ENCODE measurements at places on chromosomes 16 and 17. TPM values are rescaled to one million over a fixed set of nuclear protein-coding genes. Genes with fewer than 3 reads are reported as not detected.

HOXB5 gene
- total RNA-seq: not detected

MGAT5B gene
- 0.55 TPM for total RNA-seq

MED9 gene
- total RNA-seq: 16.5 TPM

DNA sequence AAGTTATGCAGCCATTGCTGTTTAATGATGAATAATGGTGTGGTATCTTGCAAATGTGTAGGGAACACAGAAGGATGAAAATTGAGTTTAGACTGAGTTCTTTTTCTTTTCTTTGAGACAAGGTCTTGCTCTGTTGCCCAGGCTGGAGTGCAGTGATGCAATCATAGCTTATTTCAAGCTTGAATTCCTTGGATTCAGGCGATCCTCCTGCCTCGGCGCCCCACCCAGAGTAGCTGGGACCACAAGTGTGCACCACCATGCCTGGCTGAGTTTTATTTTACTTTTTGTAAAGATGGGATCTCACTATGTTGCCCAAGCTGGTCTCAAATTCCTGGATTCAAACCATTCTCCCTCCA, 74.6 kb upstream of the TBC1D3K start:
- peaks cover 36% of the 10 kb centered on the region for H3K27me3 ChIP-seq
- no peak overlapping the region for H3K27ac ChIP-seq
- peaks cover 2% of the 10 kb centered on the region for H3K36me3 ChIP-seq
- H3K4me1 ChIP-seq: peaks cover 7% of the 10 kb centered on the region

- H3K27me3 ChIP-seq: no peaks in the 10 kb centered on the region
- H3K27ac ChIP-seq: no peak overlapping the region
- H3K4me3 ChIP-seq: no peak overlapping the region
- H3K4me1 ChIP-seq: no peaks in the 10 kb centered on the region
- no peaks in the 10 kb centered on the region for H3K36me3 ChIP-seq
Observed at GRCh38 chr17:71748872-71749271, 371.9 kb upstream of the SOX9 start.

DNA sequence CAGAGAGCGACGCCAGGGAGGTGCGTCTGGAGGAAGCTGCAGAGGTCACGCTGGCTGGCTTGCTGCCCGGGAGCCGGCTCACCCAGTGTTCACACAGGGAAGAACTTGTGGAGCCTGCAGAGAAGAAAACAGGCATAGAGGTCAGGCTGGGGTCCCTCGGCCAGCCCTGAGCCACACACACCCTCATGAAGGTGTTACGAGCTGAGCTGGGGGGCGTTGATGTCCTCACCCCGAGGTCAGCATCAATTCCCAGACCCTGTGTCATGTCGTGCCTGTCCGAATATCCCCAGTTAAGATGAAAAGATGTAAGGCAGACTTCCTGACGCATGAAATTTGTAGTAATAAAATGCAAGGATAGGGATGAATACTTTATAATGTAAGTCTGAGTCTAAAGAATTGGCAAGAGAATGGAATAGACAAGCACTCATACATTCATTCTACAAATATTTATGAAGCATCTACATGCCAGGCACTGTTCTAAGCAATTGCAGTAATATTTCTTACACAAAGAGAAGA, 77.1 kb downstream of the USP31 start:
- DNase-seq: no peak
- H3K4me1 ChIP-seq: peaks cover 2% of the 10 kb centered on the region
- no peak overlapping the region for H3K27ac ChIP-seq
- H3K27me3 ChIP-seq: no peaks in the 10 kb centered on the region
- H3K36me3 ChIP-seq: peaks cover 3% of the 10 kb centered on the region

GRCh38 chr17:49723423-49723822, 15.7 kb upstream of the SLC35B1 start:
- H3K36me3 ChIP-seq: peaks cover 7% of the 10 kb centered on the region
- H3K27ac ChIP-seq: peak overlapping the region; percentile 89
- DNase-seq: no peak
- H3K27me3 ChIP-seq: no peaks in the 10 kb centered on the region

DNA sequence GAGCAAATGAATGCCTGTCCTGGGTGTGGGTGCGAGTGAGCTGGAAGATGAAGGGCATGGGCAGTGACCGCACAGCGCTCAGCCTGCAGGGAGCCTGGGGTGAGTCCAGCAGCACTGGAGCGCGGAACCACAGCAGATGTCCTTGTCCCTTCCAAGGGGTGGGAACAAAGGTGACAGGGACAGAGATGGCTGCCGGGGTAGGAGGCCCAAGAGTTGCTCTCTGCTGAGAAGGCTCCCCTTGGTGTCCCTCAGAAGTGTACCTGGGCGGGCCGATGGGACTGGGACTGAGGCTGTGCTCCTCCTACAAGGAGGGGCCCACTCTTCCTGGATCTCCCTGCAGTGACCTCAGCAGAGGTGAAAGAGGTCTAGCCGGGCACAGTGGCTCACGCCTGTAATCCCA, 7.6 kb upstream of the PGAP6 start:
- no peaks in the 10 kb centered on the region for H3K27me3 ChIP-seq
- H3K4me1 ChIP-seq: peaks cover 2% of the 10 kb centered on the region
- no peak overlapping the region for H3K4me3 ChIP-seq
- H3K36me3 ChIP-seq: no peaks in the 10 kb centered on the region

- no peak for DNase-seq
- no peak overlapping the region for H3K4me3 ChIP-seq
- H3K27ac ChIP-seq: no peak overlapping the region
- H3K27me3 ChIP-seq: no peaks in the 10 kb centered on the region
Observed at GRCh38 chr17:71432378-71433315, 688.2 kb upstream of the SOX9 start.

GRCh38 chr17:14760212-14760611, 459.3 kb downstream of the HS3ST3B1 start:
- H3K27ac ChIP-seq: no peak overlapping the region
- peaks cover 9% of the 10 kb centered on the region for H3K27me3 ChIP-seq
- no peaks in the 10 kb centered on the region for H3K36me3 ChIP-seq
- no peak for DNase-seq
- H3K4me3 ChIP-seq: no peak overlapping the region

DNA sequence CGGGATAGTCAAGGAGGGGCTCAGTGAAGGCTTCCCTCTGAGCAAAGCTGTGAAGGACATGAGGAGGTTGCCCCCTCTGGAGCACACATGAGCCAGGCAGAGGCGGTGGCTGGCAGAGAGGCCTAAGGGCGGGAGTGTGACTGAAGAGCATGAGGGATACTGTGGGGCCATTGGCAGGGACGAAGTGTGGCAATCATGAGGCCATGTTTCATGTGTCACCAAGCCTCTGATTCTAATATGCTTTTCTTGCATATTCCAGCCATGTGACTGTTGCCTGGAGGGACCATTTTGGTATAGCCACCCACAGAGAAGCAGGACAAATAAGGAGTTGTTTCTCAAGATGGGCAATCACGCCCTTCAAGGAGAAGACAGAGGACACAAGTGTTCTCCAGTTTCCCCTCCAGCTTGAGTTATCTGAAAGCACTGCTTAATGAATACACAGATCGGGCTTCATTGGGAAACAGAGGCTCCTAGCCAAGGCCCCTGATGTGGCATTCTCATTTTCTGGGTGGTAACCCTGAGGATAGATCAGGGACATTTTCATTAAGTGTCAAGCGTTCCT, 68.0 kb downstream of the AKAP1 start:
- no peak overlapping the region for H3K27ac ChIP-seq
- peaks cover 45% of the 10 kb centered on the region for H3K27me3 ChIP-seq
- DNase-seq: no peak
- no peaks in the 10 kb centered on the region for H3K36me3 ChIP-seq

DNA sequence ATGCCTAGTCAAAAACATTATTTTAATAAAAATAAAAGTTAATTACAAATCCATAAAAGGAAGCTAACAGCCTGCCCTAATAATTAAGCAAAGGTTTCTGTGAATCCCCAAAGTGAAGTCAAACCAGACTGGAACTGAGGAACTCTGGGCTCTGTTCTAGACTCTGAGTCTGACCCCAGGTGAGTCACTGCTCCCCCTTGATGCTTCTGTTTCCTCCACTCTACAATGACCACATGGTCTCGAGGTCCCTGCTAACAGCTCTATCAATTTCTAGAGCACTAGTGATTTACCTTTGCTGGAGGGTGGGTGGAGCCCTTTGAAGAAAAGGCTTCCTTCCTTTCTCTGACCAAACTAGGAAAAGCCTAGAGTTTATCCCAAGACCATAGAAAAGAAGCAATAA, 32.4 kb downstream of the XPO6 start:
- peaks cover 18% of the 10 kb centered on the region for H3K36me3 ChIP-seq
- peak overlapping the region; percentile 94 for H3K27ac ChIP-seq
- DNase-seq: no peak
- no peak overlapping the region for H3K4me3 ChIP-seq
- peaks cover 58% of the 10 kb centered on the region for H3K4me1 ChIP-seq

DNA sequence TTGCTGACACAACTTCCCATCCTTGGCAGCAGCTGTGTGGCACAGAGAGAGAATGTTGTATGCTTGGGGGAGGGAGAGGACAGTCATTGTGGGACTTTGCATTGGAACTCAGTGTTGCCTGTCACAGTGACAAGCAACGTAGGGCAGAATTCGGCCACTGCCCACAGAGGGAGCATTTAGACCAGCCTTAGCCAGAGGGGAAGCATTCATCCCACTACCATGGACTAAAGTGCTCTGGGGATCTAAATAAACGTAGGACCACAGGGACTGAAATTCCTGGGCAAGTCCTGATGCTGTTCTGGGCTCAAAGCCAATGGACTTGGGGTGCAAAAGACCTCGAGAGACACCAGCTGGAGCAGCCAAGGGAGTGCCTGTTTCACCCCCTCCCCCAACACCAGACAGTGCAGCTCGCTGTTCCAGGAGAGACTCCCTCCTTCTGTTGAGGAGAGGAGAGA, 44.9 kb downstream of the ABCA8 start:
- no peaks in the 10 kb centered on the region for H3K27me3 ChIP-seq
- H3K27ac ChIP-seq: no peak overlapping the region
- H3K36me3 ChIP-seq: no peaks in the 10 kb centered on the region
- H3K4me3 ChIP-seq: no peak overlapping the region

DNA sequence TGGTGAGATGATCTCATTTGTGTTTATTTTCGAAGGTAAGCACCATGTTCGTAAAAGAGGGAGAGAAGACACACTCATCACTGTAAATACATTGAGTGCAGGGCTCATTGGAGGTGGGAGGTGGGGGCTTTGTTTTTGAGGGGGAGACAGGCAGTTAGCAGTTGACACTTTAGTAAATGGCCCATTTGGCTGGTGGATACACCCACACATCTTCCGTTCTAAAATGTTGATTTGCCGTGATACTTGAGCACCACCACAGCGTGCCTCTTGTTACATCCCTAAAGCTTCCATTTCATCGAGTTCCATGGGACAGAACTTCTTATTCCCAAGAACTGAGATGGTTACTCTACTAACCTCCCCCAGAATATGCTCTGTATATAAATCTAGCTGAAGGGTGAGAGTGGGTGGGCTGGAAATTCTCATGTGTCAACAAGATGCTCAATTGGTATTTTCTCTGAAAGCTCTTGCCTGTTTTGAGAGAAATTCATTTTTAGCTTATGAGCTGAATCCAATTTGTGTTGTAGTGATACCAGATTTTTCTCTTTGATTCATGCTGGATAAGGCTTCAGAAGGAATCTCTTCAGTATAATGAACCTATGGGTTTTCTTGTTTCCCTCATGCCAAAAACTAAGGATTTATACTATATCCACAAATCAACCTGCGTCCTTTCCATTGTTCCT, 314.3 kb downstream of the RBFOX1 start:
- no peak overlapping the region for H3K27ac ChIP-seq
- no peaks in the 10 kb centered on the region for H3K27me3 ChIP-seq
- no peaks in the 10 kb centered on the region for H3K36me3 ChIP-seq
- H3K4me1 ChIP-seq: no peaks in the 10 kb centered on the region
- DNase-seq: no peak

DNA sequence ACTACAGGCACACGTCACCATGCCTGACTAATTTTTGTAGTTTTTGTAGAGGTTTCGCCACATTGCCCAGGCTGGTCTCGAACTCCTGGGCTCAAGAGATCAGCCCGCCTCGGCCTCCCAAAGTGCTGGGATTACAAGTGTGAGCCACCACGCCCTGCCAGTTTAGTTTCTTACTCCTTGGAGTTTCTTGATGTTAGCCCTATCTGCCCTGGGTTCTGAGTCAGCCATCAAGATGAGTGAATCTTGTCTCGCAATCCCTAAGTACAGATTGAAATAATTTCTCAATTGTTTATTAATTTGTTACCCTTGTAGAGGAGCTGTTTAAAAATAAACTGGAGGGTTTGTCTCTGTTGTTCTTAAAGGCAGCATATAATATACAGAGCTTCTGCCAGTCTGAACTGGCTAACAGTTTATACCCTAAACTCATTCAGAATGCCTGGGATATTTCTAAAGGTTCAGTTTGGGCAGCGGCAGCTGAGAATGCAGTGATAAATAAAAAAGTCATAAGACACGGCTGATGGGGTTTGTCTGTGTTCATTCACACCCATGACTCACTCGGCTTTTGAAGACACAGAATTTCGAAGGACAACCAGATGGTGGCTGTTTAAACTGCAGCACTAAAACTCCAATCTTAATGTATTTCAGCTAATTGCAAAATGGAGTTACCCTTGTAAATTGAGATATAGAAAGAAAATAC, 39.6 kb downstream of the GPRC5B start:
- DNase-seq: no peak
- no peak overlapping the region for H3K27ac ChIP-seq
- no peak overlapping the region for H3K4me3 ChIP-seq

GRCh38 chr17:4148611-4149308, 5.8 kb downstream of the CYB5D2 start:
- H3K27ac ChIP-seq: no peak overlapping the region
- H3K27me3 ChIP-seq: no peaks in the 10 kb centered on the region
- peaks cover 16% of the 10 kb centered on the region for H3K4me1 ChIP-seq
- DNase-seq: no peak

GRCh38 chr17:75067856-75068255, 19.9 kb upstream of the SLC16A5 start:
- H3K27me3 ChIP-seq: no peaks in the 10 kb centered on the region
- H3K27ac ChIP-seq: peak overlapping the region; percentile 88
- H3K4me3 ChIP-seq: peak overlapping the region; percentile 31
- no peak for DNase-seq
- peaks cover 3% of the 10 kb centered on the region for H3K36me3 ChIP-seq
- peaks cover 25% of the 10 kb centered on the region for H3K4me1 ChIP-seq

DNA sequence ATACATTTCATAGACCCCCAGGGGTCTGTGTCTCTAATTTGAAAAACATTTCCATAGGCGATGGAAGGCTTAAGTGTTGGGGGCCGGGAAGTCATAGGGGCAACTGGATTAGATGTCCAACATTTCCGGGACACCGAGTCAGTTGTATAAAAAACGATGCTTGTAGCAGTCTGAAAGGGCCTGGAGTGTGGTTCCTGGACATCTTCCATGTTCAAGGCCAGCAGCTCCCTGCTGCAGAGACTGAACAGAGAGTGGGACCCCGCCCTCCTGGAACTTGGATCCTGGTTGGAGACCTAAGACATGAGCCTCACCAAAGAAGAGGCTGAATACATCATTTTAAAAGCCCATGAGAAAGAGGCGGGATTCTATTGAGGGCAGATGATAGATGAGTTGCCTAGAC, 82.0 kb upstream of the ZNF423 start:
- peaks cover 22% of the 10 kb centered on the region for H3K27me3 ChIP-seq
- H3K4me1 ChIP-seq: no peaks in the 10 kb centered on the region
- H3K27ac ChIP-seq: no peak overlapping the region
